Spleen (tissue), 13 donors: ENCODE measurements at places on chromosomes 3 and 15. TPM values are rescaled to one million over a fixed set of nuclear protein-coding genes. Genes with fewer than 3 reads are reported as not detected.
A peak's percentile ranks its signal among the peaks of the same experiment; 100 is the strongest.

DNA sequence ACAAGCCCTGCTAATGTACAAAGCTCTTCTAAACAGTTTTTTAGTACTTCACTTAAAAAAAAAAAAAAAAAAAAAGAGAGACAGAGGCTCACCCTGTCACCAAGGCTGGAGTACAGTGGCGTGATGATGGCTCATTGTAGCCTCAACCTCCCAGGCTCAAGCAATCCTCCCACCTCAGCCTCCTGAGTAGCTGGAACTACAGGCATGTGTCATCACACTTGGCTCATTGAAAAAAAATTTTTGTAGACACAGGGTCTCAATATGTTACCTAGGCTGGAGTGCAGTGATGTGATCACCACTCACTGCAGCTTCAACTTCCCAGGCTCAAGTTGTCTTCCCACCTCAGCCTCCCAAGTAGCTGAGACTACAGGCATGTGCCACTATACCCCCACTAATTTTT, 47.6 kb upstream of the HEG1 start:
- DNase-seq, result no peak

- DNase-seq, result no peak
These were observed 332.7 kb upstream of the SLCO3A1 start for GRCh38 chr15:91520850-91521249.

- no peak for DNase-seq
These were observed 23.8 kb downstream of the MEX3B start for GRCh38 chr15:82021992-82022391.

DNA sequence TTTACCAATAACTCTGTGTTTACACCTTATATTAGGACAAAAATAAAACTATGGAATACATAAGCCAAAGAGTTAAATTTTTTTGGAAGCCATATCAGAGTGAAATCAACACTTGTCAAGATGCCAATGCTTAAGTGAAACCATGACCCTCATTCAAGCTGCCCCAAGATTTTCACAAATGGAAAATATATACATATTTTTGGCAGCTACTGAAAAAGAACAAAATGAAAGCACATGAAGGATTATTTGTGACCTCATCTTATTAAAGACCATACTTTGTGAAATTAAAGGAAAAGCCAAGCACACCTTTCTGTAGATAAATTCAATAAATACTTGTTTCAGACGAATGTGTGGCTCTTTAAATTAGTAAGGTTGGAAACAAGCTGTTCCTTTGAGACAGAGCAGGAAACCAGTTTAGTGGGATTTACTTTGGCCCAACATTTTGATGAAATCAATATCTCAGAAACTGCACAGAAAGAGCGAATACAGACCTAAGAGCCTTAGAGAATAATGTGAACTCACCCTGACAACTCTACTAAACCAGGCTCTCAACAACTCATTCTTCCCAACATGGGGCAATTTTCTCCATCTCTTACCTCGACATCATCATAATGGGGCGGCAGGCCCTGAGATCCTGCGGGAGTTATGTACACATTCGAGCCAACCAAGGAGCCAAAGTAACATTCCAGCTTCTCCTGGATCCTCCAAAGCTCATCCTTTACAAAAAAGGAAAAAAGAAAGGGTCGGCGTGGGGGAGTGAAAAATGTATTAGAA, 11.1 kb downstream of the RIOX2 start:
- no peak for DNase-seq

Gene PRR20G
- not detected for total RNA-seq

- no peak for DNase-seq
These were observed 22.1 kb downstream of the ARHGAP31 start for GRCh38 chr3:119316313-119316670.

DNA sequence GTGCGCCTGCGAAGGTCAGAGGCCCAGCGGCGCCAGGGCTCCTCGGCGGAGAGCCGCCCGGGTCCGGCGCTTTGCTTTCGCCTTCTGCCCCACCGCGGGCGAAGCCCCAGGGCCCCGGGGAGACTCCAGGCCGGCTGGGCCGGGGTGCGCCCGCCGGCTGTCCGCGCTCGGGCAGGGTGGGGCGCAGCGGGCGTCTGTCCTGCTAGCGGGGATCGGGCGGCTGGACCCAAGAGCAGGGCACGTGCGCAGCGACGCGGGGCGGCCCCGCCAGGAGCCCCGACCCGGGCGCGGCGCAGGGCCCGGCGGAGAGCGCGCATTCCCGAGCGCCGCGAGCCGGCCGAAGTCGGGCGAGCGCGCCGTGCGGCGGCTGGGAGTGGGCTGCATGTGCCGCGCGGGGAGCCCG, 569 bp upstream of the ALDH1A3 start:
- no peak for DNase-seq

- DNase-seq, result no peak
These were observed 35.5 kb downstream of the B3GALNT1 start for GRCh38 chr3:161069511-161070251.

GRCh38 chr3:83023086-83023485, 1261.6 kb upstream of the GBE1 start:
- no peak for DNase-seq

- DNase-seq, result no peak
These were observed 78.8 kb downstream of the SLC7A14 start for GRCh38 chr3:170507063-170507462.

DNA sequence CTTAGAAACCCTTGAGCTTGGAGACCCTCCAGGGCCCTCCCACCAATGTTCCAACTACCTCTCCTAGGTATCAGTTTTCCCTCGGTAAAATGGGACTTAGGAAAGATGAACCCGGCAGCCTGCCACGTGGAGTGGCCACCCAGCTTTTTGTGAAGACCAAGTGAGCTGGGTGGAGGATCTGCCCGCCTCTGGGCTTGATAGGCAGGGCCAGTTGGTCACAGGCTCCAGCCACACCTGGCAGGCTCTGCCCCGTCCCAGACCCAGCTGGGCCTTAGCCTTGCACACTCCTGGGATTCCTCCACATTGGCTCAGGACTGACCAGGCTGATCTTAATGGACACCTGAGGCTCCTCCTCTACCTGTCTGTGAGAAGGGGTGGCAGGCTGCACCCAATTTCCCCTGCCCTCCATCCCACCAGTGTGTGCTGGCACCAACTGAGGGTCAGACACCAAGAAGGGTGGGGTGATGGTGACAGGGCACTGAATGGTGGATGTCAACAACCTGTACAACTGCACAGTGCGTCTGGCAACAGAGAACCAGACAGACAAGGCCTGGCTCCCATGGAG, 761 bp upstream of the GRIP2 start:
- peak; percentile 64 for DNase-seq

DNA sequence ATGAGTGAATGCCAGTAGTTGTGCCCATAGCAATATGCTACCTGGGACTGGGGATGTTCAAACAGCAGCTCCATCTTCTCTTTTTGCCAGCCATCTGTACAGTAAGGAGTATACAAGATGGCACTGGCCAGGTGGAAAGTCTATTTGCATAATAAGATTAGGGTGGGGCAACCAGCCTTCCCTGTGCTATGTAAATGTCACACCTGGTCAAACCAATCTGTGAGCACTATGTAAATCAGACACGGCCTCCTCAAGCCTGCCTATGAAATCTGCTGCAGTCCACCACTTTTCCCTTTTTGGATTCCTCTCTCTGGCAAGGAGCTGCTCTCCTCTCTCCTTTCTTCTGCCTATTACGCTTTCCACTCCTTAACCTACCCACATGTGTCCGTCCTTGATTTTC, 53.0 kb downstream of the C3orf80 start:
- DNase-seq, result no peak

Gene SEMA5B
- total RNA-seq, result 0.09 TPM
